NCI-H2227 treated with DMSO at 0.1 percent for 48 hours (cell line): ENCODE measurements at places on chromosomes 6 and 20.

- no peak for DNase-seq
These were observed 54.5 kb upstream of the RREB1 start for GRCh38 chr6:7053125-7053774.

DNA sequence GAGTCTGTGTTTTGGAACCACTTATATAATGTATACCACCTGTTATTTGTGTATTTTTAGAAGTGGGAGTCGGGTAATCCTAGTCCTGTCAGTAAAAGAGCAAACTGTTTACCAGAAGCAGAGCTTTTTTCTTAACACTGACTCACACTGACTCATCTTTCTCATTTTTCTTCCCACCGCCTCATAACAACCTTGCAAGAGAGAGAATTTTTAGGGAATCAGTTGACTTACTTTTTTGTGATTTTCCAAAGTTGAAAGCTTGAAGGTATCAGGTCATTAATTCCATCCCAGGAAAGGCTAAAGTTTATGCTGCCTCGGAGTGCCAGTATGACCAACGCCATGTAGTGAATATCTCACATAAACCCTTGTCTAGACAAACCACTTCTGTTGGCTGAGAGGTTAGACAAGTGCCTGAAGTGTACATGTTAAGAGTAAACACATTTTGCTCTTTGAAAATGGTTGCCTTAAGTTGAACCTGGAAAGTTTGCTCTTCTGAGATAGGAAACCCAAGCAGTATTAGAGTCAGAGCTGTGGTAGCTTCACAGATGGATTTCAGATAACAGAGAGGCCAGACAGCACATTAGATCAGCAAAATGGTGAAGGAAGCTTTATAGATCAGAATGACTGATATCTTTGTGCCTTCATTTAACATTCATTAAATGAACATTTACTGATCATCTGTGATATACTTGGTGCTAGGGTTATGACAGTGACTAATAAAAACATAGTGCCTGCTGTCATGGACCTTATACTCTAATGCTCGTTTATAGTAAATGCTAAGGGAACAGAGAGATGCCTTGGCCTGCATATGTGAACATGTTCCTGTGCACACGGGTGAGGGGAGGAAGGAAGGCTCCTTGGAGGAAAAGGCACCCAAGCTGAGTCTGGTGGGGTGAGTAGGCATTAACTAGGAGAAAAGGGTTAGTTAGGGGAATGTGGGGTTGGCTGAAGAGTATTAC is 29.1 kb upstream of the PKIG start:
- no peak for DNase-seq

GRCh38 chr20:53579581-53580375 is 13.9 kb downstream of the ZNF217 start:
- DNase-seq = no peak

- no peak for DNase-seq
These were observed 121.6 kb upstream of the TIAM2 start for GRCh38 chr6:154873546-154873945.

DNA sequence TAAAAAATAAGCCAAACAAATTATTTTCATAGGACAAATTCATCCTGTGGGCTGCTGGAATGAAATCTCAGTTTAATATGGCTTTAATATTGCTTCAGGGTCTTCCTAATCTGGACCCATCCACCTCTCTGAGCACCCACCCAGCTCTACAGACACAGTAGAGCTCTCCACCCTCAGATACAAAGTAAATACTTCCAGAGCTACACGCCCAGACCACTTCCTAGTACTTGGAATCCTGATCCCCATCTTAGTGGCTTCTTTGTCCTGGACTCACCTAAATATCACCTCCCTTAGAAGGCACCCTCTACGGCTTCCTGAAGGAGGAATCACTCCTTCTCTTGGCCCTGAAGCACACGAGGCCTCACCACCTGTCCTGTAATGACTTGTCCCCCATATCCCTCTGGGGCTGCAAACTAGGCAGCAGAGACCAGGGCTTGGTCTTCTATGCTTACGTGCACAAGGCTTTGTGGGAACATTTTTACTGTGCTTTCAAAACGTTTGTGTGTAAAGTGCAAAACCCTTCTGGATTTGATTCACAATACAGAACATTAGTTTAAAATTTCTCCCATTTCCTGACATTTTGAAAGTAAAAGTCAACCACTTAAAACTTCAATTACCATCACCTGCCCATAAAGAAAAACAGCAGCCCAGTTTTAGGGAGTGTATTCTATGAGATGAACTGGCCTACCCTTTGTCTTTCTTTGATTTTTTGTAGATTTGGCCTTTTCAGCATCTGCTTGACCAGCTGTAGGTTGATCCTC is 2.4 kb downstream of the CTCFL start:
- no peak for DNase-seq
